ENCODE measurements at places on chromosomes 11 and 22. TPM values are rescaled to one million over a fixed set of nuclear protein-coding genes. Genes with fewer than 3 reads are reported as not detected.

OR4D5 gene
- total RNA-seq: not detected

CYB5R2 gene
- 2.4 TPM for total RNA-seq

C11orf87 gene
- total RNA-seq: 0.12 TPM

SYT9 gene
- 0.10 TPM for total RNA-seq

KCNQ1OT1 gene
- total RNA-seq: 2.2 TPM

DNA sequence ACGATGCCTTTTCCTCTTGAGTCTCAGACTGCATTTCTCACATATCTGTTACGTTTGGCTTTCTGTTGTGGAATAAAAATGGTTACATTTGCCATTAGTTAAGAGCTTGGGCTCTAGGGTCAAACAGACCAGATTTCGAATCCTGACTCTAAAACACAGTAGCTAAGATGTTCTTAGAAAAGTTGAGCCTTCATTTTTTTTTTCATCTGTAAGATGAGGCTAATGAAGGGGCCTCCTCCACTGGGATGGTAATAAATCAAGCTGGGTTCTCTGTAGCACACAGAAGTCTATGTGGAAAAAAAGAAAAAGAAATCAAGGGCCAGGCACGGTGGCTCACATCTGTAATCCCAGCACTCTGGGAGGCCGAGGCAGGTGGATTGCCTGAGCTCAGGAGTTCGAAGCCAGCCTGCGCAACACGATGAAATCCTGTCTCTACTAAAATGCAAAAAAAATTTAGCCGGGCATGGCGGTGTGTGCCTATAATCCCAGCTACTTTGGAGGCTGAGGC lies 49.9 kb upstream of the CAPRIN1 start:
- no peak for DNase-seq

DNA sequence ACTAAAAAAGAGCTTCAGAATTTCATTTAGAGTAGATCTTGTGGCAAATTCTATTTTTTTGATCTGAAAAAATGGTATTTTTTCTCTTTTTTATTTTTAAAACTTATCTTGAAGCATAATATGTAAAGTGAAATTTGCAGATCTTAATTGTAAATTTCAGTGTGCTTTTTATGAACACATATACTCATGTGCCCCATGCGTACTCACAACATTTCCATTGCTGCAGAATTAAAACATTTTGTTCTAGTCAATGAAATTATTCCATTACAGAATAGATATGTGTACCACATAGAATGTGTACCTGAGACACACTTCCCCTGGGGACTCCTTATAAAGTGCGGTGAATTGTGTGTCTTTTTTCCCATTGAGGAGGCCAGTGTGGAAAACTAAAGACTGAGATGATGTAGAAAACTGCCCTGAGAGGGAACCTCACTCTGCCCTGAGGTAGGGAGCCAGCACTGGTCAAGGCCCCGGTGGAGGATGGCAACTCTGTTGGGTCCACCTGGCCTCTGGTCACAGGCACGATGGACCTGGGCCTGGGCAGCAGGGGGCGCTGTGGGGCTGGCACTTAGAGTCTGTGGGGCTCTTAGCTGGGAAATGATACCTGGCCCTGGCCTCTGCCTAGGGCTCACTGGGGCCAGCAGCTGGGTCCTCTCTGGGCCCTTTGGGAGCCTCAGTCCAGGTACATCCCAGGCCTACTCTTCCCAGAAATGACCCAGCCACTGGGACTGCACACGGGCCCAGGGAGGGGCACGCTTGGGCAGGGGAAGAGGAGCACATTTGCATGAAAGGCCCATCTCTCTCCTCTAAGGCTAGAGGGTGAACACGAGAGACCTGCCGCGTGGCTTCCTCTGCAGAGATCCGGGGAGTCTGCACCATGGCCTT lies 77.9 kb upstream of the TOP3B start:
- DNase-seq: no peak

DNA sequence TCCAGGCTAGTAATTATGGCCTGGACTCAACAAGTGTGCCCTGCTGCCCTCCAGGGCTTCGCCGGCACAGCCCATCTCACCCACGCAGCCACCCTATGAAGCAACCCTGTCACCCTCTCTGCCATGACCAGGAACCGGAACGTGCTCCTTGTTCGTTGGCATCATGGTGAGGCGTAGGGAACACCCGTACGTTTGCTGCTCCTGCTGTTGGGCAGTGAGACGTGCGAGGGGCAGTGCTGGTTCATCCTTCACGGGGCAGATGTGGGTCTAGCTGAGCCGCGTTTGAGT lies 20.7 kb downstream of the NADSYN1 start:
- no peak for DNase-seq

DNA sequence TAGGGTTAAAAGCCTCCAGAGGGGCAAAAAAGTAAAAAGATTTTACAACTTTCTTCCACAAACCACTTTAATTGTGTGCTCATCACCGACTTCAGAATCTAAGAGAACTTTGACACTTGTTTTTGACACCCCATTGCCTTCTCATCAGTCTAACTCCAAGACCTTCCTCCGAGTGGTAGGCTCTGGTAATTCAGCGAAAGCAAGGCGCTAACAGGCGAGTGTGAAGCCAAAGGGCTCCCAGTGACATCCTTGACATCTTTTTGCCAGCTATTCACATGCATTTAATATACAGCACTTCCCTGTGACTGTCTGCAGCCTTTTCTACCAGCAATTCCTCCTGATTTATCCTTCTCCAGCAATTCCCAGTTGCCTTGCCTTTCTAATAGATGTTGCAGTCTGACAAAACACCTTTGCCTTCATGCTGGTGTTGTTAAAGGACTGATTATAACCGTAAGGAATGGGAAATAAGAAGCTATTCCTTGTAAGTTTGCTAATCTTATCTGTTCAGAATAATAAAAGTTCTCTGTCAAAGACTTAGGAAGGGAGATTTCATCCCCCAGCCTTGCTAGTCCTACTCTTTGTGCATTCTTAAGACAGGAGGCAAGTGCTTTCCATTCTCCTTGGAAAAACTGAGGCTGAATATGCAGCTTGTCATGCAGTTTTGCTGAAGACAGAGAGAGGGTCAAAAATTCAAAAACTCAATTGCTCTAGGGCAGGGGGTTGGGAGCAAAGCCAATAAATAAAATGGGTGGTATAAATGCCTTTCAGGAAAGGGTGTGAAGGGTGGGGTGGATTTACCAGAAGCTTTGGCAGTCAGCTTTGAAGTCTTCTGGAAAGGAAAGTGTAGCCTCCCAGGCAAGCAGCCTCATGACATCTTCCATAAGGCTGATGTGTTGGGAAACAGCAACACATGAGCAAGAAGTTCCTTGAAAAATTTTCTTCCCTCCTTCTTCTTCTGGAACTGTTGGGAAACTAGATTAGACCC lies 39.1 kb downstream of the SNX19 start:
- no peak for DNase-seq

- DNase-seq: no peak
Measured at GRCh38 chr11:44993971-44994704, 43.5 kb upstream of the TP53I11 start.

DNA sequence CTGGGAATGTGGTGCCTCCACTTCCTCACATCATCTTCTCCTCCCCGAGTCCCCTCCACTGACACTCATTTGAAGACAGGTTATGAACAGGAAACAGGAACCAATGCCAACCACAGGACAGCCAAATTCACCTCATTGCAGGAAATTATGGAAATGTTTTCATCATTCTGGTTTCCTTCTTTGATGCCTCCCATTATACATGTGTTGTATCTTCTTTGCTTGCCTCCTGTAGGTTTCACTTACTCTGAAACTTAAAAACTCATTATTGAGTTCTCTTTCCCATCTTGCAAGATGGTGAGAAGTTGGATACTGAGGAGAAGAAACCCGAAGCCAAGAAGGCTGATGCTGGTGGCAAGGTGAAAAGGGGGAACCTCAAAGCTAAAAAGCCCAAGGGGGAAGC lies 108.5 kb downstream of the PHF21B start:
- DNase-seq: no peak

- DNase-seq: no peak
Measured at GRCh38 chr11:9982127-9982795, 311.8 kb downstream of the SBF2 start.

GRCh38 chr11:111456859-111457730 lies 55.1 kb downstream of the BTG4 start:
- DNase-seq: no peak

GRCh38 chr11:16049611-16050010 lies 306.7 kb downstream of the SOX6 start:
- no peak for DNase-seq

DNA sequence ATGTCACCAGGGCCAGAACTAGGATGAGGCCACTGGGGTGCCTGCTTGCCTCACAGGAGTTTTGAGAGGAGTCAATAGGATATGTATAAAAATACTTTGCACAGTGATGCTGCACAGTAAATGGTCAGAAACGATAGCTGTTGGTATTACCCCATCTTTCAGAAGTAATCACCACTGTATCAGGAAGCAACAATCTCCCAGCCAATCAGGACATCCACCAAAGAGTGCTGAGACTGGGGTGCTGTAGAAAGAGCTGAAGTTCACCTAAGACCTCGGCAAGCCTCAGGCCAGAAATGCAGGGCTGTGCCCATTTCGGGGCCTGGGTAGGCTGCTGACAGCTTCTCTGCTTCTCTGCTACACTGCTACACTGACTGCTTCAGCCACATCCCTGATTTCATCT lies 17.4 kb downstream of the LMO2 start:
- DNase-seq: no peak

Measured in glomerular endothelial cell (primary cell).